ENCODE measurements at places on chromosomes 12 and 14. TPM values are rescaled to one million over a fixed set of nuclear protein-coding genes. Genes with fewer than 3 reads are reported as not detected.

DNA sequence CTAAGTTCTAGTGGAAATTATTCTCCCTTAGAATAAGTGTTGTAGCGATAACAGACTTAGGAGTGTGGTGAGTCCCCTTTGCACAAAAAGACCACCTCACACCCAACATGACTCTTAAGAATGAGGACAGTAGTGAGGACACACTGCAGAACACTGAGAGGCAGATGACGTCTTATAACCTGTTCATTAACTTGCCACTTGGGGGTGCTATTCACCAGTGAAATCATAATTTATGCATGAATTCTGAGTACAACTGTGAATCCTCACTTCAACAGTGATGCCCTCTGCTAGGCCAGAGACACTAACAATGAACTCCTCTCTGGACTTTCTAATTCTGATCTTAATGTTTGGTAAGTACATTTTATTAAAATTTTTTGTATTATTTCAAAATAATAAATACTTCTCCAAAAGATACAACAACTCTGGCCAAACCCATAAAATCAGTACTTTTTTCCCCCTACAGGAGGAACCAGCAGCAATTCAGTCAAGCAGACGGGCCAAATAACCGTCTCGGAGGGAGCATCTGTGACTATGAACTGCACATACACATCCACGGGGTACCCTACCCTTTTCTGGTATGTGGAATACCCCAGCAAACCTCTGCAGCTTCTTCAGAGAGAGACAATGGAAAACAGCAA lies 274.7 kb downstream of the DAD1 start:
- DNase-seq = no peak

DNA sequence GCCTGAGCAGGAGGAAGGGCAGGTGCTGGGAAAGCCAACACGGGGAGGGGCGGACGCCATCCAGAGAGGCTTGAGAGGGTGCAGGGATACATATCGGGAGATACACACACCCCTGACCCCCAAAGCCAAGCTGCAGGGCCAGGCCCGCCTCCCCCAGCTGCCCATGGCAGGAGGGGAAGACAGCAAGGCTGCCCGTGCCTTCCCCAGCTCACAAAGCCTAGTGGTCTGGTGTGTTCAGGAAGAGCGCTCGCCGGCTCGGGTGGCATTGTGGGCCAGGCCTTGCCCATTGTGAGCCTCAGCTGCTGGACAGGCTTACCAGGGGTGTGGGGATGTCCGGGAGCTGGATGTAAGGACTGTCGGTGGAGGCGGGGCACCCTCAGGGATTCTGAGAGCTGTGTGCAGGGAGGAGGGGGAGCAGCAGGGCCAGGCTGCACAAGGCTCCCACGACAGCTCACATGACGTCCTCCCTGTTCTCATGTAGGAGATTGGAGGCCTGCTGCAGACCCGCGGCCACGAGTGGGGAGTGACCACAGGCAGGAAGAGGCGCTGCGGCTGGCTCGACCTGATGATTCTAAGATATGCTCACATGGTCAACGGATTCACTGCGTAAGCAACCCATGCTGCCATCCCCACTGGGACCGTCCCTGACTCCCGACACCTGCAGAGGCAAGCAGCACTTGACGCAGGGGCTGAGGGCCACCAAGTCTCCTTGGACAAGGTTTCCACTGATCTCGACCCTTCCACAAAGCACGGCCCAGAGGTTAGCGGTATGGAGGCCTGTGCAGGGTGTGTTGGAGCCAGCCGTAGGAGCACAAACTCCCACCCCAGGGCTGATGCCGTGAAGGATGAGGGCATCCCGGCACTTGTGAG lies 10.1 kb upstream of the SIVA1 start:
- no peak for DNase-seq

DNA sequence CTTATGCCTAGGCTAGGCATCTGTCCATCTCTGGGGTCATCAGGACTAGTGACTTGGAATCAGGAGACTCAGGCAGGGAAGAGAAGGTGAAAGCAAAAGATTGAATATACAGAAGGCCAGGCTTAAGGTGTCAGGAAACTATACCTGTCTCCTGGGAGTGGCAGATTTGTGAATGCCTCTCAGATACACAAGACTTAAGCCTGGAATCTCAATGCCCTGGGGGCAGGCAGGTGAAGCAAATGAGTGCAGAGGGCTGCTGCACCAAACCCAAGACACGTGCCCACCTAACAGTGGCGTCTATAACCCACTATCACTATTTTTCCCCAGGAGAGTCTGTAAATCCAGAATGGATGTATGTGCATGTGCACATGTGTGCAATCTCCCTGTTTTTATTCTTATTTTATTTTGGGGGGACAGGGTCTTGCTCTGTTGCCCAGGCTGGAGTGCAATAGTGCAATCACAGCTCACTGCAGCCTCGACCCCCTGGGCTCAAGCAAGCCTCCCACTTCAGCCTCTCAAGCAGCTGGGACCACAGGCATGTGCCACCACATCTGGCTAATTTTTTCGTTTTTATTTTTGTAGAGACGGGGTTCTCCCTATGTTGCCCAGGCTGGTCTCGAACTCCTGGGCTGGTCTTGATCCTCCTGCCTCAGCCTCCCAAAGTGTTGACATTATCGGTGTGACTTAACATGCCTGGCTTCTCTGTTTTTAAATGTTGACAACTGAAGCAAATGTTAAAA lies 31.9 kb upstream of the FOS start:
- DNase-seq = no peak

DNA sequence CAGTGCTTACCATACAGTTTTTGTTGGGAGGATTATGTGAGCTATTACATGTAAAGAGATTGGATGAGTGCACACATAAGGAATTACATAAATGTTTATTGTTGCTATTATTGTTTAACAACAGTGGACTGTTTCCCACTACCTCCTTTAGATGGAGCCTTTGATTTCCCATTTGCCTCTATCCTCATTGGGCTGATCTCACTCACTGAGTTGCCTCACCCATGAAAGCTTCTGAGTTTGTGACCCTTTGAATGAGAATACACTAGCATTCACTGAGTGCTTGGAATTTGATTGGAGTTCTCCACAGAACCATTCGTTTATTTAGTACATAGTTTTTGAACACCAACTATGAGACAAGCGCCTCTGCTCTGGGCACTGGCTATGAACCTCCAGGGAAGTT lies 121.0 kb downstream of the HELB start:
- no peak for DNase-seq

DNA sequence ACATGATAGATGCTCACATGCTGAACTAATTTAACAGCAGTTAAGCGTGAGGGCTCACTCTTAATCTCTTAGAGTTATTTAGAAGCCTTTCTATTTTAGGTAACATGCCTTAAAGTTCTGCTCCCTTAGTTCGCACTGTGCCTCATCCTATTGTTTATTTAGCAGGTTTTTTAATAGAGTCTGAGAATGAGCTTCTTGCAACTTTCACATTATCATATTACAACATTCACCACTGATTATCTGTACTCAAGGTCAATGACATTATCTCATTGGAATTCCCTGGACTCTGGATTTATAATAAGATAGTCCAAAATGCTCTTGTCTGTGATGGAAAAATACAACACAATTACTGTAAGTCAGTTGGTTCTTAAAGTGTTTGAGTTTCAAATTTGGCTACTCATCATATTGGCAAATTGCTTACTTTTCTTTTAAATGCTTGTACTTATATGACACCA lies 183.6 kb upstream of the SLC38A2 start:
- peak; percentile 29 for DNase-seq

DNA sequence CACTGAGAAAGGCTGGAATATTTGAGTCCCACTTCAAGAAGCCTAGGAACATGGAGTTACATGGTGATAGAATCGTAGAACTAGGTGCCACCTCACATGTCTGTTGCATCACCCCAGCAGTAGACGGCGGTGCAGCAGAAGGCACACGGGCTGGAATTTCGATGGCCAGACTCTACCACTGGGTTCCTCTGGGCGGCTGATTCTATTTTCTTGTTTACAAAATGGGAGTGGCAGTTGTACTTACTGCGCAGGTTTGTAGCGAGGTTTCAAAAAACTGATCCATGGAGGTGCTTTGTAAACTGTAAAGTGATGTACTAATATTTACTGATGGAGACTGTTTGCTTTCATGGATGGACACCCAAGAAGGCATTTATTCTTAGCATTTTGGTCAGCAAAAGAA lies 45.7 kb downstream of the WDR20 start:
- DNase-seq = no peak

DNA sequence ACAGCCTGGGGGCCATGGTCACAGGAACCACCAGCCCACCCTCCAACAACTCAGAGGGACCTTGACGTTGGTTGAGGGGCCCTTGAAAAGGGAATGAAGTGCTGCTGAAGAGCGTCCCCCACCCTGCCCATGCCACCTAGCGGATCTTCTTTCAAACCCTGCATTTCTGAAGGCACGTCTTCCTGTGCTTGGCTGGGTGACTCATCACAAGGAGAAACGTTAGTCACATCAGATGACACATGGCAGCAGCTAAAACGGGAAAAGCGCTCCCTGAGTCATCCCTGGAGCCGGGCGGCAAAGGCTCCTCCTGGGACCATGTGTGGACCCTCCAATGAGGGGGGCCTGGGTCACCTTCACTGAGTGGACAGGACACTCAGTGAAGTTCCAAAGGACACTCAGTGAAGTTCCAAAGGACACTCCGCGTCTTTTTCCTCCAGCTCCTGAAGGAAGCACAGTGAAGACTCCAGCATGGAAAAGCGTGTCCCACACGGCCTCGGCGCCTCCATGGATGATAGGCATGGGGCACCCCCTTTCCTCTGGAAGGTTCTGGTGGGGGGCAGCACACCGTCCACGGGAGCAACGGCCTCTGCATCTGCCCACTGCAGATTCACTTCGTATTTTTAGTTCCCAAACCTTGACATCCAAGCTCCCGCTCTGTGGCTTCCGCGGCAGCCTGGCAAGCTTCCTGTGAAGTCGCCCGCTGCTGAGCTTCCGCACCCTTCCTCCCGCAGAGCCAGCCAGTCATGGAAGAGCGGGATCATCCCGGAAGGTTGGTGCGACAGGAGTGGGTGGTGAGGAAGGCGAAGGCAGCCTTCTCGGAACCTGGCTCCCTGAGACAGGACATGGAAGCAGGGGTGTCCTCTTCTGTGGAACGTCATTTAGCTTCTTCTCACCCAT lies 383.4 kb downstream of the VRK1 start:
- DNase-seq = no peak

GRCh38 chr12:121205491-121205890 lies 4.4 kb upstream of the P2RX4 start:
- DNase-seq = no peak

DNA sequence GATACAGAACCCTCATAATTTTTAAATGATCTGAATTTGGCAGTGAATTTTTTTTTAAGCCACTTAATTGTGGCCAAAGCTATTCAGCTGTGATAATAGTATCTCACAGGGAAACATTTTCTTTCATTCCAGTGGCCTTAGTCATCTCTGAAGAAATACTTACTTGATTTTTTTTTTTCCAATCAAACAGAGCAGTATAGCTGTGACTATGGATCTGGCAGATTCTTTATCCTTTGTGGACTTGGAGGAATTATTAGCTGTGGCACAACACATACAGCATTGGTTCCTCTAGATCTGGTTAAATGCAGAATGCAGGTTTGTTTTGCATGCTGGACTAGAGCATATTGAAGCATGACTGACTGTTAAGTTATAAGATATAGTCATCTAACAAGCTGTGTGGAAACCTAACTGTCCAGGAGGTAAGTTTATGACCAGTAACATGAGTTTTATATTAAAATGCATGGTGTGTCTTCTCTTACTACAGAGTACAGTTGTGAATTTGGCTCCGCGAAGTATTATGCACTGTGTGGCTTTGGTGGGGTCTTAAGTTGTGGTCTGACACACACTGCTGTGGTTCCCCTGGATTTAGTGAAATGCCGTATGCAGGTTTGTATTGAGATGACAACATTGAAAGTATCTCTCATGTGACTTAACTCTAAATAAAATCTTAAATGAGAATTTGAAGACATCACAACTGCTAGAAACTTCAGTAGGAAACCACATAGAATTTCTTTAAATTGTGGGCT lies 1.9 kb downstream of the SLC25A3 start:
- DNase-seq = peak; percentile 32

DNA sequence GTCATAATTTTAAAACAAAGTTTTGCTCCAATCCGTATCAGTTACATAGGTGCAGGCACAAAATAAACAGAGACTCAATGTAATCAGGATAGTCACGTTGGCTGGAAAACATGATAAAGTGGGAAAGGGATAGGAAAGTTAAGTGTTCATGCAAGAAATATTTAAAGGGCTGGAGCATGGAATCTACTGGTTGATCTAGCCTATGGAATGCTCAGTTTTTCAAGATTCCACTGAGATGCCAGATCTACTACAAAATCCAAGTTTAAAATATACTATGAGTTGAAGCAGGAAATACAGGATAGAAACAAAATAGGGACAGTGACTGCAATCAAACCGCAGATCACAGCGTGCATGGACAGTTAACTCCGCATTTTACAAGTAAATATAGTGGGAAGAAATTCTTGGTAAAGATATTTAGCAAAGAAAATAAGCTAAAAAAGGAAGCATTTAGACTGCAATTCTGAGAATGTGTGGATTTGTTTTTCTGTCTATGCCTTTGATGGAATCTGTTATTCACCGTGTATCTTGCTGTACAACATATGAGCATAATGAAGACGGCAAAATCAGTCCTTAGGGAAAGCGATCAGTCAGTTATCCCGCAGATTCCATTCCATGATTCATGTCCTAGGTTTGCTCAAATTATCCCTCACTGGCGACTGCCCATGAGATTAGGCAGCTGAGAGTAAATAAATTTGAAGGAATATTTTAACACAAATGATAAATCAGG lies 1044.3 kb downstream of the FLRT2 start:
- DNase-seq = no peak

DNA sequence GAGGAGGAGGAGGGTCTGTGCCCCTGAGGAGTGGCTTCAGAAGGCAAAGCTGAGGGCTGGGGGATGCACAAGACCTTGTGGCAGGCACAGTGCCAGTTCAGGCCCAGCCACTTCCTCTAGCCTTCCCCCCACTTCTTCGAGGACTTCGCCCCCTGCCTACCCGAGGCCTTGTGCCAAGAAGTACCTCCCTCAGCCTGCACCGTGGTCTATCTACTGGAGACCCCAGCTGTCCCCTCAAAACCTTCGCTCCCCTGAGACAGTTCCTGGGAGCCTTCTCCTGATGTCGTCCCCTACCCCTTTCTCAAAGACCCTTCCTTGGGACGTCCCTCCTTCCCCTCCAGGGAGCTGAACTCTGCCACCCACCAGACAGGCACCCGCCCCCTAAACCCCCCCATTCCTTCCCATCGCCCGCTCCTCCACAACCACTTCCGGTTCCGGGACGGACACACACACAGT lies 604 bp downstream of the ZNF384 start:
- no peak for DNase-seq

DNA sequence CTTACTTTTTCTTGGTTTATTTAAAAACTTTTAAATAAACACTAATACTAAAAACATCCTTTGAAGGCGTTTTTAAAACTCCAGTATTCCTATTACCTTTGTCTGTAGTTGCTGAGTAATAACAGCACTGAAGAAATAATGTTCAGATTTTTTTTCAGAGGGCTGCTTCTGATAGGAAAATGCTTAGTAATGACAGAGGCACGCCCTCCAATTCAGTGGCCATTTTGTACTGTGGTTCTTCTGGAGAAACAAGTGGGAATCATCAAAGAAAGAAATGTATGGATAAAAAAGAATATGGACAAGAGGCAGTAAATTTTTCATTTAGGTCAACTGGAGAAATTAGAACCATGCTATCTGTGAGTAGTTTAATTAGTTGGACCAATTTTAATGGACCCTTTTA lies 13.6 kb downstream of the VEZT start:
- no peak for DNase-seq

- DNase-seq = no peak
Measured at GRCh38 chr12:74903522-74903921, 306.1 kb downstream of the KCNC2 start.

Gene BDKRB1
- not detected for total RNA-seq

Gene LEMD3
- total RNA-seq = 25.3 TPM

Gene CD63
- total RNA-seq = 1,479 TPM

Gene ABHD12B
- total RNA-seq = not detected

Gene ALKBH1
- 12.7 TPM for total RNA-seq

Gene SOAT2
- total RNA-seq = not detected

Data from pulmonary artery endothelial cell (primary cell).